ENCODE measurements at places on chromosomes 3 and 15.
A peak's percentile ranks its signal among the peaks of the same experiment; 100 is the strongest.

- peak; percentile 21 for DNase-seq
These were observed 17.4 kb downstream of the AADACL2 start for GRCh38 chr3:151751161-151751560.

DNA sequence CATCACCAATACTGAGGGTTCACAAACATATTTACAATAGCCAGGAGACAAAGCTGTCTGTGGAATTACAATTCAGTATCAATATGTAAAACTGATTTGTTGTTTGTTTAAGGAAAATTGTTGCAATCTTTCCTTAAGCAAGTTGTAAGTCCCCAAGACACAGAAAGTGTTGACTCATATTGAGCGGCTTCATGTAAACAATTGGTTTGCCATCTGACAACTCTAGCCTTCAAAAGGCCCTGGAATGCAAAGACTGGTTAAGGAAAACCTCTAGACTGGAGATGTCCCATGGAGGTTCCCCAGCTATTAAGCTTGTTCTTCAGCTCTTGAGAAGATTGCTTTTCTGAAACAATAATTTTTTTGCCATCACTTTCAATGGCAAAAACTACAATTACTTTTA is 283.7 kb upstream of the PROK2 start:
- DNase-seq = no peak

- peak; percentile 27 for DNase-seq
These were observed 52.6 kb downstream of the NMD3 start for GRCh38 chr3:161273589-161274218.

- no peak for DNase-seq
These were observed 541.3 kb upstream of the KCNMB2 start for GRCh38 chr3:177994976-177995375.

- no peak for DNase-seq
These were observed 12.7 kb downstream of the PLXND1 start for GRCh38 chr3:129593595-129594339.

DNA sequence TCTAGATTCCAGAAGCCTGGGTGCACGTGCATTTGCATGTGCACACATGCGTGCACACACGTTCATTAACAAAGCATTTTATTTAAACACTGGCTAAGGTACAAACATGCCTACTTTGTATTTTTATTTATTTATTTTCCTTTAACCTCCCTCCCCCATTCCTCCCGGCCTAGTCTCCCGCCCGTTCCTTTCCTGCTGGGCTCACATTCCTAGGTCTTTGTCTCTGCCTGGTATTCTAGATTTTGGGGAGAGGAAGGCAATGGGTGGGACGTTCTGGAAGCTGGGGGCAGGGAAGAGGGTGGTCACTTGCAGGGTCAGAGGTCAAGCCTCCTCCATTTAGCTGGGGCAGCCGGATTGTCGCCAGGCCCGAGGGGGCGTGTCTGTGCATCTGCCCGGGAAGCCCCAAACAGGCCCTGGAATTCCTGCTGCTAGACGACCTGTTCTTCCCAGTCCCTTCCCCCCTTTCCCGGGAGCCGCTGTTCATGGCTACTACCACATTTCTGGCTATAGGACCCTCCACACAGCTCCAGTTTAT is 51.8 kb downstream of the TRIM71 start:
- DNase-seq = no peak

DNA sequence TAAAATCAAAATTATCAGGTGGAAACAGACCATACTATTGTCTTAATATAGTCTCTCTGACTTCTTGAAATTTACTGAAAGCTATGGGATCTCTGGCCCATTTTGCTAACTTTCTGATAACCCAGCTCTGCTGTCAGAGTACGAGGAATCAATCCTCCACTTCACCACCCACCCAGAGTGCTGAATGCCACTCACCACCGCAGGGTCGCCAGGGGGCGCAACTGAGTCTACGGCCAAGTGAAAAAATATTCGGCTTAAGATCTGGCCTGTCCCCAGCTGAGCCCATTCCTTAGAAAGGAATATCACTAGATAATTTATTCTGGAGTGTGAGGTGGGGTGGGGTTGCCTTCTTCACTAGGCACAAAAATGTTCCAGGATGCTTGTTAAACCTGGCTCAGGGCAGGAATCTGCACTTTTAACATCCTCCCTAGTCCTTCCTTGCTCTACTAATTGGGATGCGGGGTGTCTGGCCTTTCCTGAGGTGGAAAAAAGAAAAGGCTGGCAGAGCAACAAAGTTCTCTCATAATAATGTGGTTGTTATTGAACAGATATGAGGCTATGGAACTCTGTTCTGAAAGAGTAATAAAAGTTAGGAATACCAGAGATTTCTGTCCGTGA is 520.6 kb downstream of the MFSD1 start:
- peak; percentile 26 for DNase-seq

- DNase-seq = no peak
These were observed 18.0 kb downstream of the UBE2E2 start for GRCh38 chr3:23221136-23221535.

GRCh38 chr15:70336425-70337009 is 238.8 kb upstream of the TLE3 start:
- DNase-seq = no peak

DNA sequence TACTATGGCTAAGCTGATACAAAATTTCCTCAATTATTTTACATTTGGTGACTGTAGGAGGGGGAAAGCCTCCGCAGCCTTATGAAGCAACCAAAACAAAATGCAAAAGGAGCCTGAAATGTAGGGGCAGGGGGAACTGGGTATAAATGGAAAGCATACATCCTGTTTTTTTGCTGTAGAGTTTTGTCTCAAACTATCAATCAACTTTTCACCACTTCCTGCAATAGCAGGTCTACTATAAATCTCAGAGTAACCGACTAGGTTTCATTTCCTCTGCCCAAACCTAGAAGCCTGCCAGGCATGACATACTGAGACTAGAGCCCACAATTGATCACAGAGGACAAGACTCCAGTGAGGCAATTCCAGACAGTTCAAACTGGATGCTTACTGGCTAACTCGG is 91.3 kb downstream of the SHQ1 start:
- DNase-seq = no peak

GRCh38 chr15:65329984-65330735 is 25.7 kb downstream of the RNU5B-1 start:
- DNase-seq = no peak

- DNase-seq = peak; percentile 19
These were observed 39.0 kb downstream of the NSUN3 start for GRCh38 chr3:94101860-94102259.

- no peak for DNase-seq
These were observed 86.2 kb downstream of the MITF start for GRCh38 chr3:69825446-69825845.

DNA sequence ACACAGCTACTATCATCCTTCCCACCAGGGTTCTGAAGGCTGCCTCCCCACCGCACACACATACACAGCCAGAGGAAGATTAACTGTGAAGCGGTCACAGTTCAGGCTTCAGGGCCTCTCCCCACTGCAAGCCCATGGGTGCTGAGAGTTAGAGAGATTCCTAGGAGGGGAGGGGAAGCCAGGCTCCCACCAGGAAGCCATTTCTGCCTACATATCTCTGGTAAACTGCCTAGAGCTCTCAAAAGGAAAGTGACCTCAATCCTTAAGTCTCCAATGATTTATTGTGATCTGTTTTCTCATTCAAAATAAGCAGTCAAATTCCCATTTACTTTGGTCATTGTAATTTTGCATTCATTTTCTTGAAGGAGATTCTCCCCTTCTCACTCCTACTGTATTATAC is 141.0 kb upstream of the BNIP2 start:
- DNase-seq = no peak

GRCh38 chr3:152618529-152618928 is 216.4 kb upstream of the P2RY1 start:
- no peak for DNase-seq

DNA sequence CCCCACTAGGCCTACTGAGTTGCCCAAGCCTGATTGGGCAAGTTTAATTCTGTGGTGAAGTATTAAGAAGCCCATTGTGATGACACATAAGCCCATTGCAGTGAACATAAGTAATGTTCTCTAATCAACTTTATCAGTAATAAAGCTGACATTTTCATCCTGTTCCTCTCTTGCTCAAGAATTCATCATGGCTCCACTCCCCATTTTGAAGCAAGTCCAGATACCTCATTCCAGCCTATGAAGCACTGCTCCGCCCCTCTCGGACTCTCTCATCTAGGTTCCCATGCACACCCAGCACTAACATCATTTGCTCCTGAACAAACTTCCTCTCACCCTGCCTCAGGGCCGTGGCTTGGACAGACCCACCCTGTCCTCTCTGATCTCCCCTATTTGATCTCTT is 10.5 kb downstream of the SHF start:
- DNase-seq = no peak

DNA sequence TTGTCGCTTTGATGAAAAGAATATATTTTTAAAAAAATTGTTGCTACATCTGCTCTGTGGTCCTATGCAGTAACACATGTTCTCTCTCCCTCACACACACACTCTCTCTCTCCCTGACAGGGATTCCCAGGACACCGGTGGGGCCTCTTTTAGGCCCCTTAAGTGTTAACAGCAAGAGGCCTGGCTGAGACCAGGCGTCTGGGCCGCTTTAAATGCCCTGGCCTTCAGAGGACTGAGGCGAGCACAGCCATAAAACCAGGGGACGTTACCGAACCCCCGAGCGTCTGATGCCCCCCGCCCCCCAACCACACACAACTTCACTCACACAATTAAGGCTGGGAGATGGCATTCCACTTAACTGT is 1.7 kb downstream of the BNC1 start:
- peak; percentile 67 for DNase-seq

DNA sequence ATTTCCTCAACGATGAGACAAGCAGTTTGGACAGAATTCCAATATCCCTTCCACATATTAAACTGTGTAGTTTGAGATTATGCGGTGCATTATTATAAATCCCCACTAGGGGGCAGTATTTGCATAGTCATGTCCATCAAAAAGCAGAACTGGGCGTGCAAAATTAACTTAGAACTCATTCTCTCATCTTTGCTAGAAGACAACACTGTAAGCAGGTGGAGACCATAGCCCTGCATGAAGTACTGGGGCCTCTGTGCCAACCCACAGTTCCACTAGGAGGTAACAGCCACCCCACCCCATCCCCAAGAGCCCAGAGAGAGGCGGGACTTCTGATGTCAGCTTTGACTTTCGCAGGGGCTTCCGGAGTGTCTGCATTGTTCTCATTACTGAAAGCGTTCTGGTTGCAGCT is 106.6 kb upstream of the TMC3 start:
- DNase-seq = peak; percentile 56

- DNase-seq = no peak
These were observed 51.2 kb downstream of the IL20RB start for GRCh38 chr3:137008976-137009375.

DNA sequence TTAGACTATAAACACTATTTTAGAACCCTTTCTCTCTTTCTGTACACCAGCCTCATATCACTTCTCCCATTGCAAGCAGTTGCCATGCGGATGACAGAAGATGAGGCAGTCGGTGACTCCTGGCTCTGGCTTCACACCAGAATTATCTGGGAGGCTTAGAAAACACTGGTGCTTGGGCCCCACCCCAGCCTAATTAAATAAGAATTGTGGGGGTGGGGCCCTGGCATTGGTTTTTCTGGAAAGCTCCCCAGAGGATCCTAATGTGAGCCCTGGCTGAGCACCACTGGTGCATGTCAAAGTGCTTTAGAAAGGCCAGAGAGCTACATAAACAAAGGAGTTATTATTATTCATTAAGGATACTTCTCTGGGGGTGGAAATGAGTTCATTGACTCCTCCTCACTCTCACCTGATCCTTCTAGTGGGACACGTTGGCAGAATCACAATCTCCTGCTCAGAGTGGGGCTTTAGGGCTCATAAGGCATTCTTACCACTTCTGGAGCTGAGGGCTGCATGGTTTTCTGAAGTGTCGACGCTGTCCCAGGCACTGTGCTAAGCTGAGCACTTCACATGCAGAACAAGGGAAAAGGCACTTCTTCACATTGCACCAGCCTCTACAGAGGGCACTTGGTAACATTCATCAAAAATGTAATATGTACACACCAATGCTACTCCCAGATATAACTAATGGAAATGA is 188.5 kb upstream of the TLE3 start:
- no peak for DNase-seq

GRCh38 chr3:97576221-97576620 is 188.3 kb upstream of the ARL6 start:
- DNase-seq = no peak

- DNase-seq = peak; percentile 73
These were observed 2.1 kb upstream of the GNAT1 start for GRCh38 chr3:50189274-50189673.

- DNase-seq = no peak
These were observed 60.2 kb downstream of the NPTN start for GRCh38 chr15:73573037-73573436.

GRCh38 chr3:128312271-128312670 is 154.4 kb downstream of the DNAJB8 start:
- DNase-seq = no peak

DNA sequence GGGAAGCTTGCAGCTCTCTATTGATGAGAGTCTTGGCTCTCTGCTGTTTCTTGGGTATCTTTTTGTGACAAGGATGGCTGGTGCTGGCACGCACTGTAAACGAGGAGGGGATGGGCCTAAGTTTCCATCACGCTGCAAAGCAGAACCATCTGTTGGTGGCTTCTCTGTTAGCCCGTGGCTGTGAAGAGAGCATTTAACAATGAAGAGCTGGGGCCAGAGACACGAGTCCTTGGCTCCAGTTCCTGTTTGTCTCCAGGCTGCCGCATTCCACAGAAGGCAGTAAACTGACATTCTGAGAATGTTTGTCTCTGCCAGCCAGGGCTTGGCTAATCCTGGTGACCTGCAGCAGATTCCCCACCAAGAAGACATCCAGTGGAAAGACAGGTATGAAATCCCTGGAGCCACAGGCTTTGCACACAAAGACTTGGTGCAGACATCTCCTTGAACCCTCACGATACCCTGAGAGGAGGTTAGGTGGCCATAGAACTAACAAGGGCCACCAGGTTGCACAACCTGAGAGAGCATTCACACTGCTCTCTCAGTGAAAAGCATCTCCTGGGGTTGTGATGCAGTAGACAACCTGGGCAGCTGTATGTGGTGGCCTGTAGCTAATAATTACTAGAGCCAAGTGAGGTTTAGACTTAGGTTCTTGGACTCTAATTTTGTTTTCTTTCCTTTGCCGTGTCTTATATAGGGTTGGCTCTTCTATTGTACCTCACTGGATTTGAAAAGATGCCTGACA is 130.9 kb downstream of the ASB7 start:
- DNase-seq = peak; percentile 35

DNA sequence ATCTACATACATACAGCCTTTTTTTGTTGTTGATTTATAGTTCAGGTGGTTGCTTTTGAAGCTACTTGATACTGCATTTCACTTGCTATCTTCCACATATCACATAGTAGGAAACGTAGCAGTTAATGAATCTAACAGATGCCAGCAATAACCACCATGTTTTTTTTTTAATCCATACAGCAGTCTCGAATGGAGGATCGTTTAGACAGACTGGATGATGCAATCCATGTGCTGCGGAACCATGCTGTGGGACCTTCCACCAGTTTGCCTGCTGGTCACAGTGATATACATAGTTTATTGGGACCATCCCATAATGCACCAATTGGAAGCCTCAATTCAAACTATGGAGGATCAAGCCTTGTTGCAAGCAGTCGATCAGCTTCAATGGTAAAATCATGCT is 123.2 kb upstream of the CGNL1 start:
- no peak for DNase-seq

- DNase-seq = no peak
These were observed 34.3 kb downstream of the DNAH1 start for GRCh38 chr3:52350416-52350815.

Data from LHCN-M2 (cell line).